Kidney capillary endothelial cell (primary cell): ENCODE measurements at places on chromosomes 2 and 18.
A peak's percentile ranks its signal among the peaks of the same experiment; 100 is the strongest.

GRCh38 chr2:221254299-221254698 is 317.8 kb downstream of the EPHA4 start:
- DNase-seq: no peak

DNA sequence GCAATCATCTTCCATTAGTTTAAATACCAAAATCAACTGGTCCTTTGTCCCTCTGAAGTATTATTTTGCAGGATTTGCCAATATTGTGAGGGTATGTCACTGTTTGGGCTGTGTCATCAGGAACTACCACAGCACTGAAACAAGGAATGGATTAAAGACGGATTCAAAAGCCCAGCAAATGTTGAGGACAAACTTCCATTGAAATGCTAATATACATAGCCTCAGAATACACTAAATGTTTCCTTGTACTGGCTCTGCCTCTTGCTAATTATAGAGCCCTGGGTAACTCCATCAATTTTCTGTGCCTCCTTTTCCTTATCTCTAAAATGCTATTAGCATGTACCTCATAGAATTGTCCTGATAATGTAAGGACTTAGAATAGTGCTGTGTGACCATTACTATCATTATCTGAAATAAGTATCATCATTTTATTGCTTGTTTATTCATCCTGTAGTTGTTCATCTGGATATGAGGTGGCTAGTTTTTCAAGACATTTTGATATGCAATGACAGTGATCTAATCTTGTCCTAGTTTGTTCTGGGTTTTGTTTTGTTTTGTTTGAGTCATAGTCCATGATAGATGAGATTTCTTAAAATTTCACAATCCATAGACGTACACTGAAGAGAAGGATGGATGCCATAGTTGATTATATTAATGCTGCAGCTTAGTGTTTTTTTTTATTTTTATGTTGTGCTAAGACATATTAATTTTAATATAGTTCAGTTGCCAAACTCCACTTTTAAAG is 333.4 kb upstream of the KCNH7 start:
- DNase-seq: no peak

GRCh38 chr2:136129601-136130000 is 11.7 kb upstream of the CXCR4 start:
- DNase-seq: peak; percentile 42

DNA sequence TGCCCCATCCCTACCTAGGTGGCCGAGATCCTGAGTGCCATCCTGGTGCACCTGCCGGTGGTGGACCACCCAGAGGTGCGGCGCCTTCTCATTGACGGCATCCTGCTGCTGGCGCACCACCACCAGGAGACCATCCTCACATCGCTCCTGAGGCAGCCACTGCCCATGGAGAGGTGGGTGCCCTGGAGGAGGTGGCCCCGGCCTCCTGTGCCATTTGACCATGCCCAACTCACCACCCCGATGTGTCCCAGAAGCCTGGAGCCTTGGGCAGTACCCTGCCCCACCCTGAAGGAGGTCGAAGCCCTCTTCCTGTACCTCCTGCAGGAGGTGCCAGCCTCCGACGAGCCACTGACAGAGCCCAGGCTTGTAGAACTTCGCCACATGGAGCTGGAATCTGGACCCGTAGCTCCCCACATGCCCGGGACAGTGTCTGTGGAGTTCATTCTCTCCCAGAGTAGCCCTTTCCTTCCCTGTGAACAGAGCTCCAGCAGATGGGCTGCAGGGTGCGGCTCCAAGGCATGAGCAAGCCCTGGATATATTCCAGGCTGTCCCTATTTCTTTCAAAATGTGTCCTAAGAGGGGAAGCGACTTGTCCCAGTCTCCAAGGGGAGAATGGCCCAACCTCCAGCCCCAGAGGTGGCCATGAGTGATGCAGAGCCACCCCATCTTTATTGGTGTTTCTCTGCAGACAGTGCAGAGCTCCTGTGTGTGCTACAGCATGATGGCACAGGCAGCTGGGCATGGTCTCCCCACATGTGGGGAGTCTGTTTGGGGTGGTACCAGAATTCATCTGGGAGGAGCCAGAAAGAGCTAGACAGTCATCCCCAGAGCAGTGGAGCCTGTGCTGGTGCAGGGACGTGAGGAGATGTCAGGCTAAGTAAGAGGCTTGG is 34.2 kb downstream of the HJURP start:
- no peak for DNase-seq

DNA sequence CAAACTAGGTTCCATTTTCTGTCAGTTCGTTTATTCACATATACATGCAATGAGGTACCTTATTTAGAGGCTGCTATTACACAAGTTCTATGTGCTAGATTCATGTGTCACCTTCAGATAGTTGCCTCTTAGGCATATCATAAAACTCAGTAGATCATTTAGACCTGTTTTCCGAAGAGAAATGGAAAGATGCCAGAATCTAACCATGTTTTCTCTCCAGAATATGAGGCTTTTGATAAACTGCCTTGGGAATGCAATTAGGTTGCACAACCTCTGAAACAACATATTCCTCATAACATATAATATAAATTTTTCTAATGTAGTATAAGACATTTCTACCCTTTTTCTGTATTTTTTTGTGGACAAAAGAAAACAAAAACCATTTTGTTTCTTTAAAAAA is 108.1 kb downstream of the PRPF40A start:
- no peak for DNase-seq

DNA sequence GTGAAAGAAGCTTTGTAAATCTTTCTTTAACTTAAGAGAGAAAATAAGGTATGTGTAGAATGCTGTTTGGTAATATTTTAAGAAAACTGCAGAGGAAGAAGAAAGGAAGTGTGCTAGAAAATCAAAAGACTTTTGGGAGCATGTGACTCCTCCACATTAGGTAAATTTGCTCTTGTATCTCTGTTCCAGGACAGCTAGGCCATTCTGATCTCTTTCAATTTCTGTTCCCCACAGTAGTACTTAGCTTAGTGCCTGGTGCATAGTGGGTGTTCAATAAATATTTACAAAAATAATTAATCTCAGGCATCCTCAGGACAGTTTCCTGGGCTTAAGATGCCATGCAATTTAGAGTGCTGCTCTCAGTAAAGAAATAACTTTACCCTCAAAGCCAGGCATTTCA is 105.0 kb downstream of the GPD2 start:
- DNase-seq: no peak

GRCh38 chr2:182422864-182423263 is 4.0 kb downstream of the PDE1A start:
- no peak for DNase-seq

GRCh38 chr18:29753379-29753778 is 1289.2 kb downstream of the DSC3 start:
- DNase-seq: no peak

- DNase-seq: no peak
Measured at GRCh38 chr2:11022591-11023273, 111.0 kb downstream of the KCNF1 start.

DNA sequence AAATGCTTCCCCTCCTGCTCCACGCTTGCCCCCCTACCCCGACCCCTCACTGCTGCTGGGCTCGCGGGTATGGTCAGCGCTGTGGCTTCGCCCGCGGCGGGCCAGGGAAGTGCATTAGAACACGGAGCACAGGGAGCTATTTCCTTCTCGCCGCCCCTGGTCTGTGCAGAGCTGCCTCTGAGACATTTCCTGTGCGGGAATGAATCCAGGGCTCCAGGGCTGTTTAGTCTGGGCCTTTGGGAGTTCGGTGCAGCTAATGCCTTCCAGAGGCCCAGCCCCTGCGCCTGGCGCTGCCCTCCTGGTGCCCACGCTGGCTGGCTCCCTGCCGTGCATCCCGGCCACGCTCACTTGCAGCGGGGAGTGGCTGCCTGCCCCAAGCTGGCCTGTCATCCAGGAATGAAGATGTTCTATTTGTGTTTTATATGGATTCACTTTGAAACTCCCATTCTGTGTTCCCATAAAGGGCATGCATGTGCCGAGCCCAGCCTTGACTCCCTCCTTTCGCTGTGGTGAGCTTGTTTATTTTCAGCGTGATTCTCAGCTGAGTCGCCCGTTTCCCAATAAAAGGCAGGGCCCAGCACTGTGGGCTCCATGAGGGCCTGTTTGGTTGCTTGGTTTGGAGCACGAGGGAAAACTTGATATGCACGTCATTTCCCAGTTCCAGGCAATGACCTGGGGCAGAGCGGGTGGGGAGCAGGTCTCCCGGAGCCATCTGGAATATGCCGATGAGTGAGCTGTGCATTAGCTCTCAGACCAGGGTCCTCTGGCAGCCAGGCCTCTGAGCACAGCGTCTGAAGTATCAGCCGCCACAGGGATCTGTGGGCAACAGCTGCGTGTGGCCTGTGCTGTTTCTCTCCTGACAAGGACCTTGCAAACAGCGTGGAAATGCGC is 42.7 kb downstream of the SH3RF3 start:
- peak; percentile 90 for DNase-seq
